ENCODE measurements at places on chromosomes 1 and 21.

DNA sequence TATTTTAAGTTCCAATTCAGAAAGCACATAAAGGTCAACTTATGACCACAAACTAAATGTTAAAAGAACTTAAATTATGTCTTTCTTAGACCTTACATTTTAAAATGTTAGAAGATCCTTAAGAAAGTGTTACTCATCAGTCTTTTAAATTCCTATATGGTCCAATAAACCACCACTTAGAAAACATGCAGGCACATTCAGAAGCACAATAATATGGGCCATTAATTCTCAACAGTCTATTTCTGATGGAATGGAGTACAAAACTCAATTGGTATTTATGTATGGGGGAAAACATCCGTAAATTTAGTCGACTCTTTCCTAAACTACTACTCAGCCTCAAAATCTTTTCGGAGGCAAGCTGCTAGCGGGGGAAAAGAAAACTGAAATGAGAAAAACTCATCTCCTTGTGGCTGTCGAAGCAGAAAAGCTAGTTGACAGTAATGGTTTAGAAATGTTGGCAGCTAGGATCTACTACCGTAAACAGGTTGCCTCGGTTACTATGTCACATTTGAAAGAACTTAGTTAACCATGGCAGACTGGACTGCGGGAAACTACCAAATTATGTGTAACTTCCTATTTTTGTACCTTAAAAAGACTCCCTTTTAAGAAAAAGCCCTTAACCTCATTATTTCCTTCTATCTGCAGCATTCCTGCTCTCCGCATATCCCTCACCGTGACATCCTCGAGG, 1.0 kb downstream of the TRMT1L start:
- DNase-seq: peak; percentile 52

DNA sequence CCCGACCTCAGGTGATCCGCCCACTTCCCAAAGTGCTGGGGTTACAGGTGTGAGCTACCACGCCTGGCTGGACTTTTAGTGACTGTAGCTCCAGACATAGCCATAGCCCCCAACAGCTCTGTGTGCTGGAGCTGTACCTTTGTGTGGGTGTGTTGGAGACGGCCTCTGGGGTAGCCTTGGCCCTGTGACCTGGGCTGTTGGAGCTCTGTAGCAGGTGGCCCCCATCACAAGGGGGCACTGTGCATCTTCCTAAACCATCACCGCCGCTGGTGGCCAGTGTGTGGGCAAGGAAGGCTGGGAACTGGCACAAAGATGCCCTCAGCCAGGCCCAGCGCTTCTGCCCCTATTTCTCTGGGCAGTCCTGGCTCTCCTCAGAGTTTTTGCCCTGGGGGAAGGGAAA, 38.4 kb upstream of the FOXO6 start:
- DNase-seq: peak; percentile 33

DNA sequence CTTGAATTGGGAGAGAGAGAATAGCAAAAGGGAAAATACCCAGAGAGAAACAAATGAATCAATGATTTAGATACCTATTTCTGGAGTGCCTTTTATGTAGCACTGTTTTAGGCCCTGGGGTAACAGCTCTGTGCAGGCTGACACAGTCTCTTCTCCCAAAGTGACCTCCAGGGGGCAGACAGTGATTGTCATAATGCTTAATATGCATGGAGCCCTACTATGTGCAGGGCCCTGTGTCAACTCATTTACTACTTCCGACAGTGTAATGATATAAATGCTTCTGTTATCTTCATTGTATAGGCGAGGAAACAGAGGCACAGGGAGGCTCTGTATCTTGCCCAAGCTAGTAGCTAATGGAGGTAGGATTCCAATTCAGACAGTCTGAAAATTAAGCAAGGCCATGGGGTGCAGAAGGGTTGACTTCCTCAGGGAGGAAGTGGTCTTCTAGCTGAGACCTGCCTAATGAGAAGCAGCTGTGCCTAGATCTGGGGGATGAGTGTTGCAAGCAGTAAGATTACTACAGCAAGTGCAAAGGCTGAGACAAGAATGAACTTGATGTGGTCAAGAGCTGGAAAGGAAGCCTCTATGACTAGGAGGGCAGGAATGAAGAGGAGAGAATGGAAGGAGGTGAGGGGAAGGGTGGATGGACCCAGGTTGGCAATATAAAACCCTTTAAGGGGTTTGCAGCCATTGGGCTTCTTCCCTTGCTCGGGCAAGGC, 16.2 kb upstream of the SERINC2 start:
- no peak for DNase-seq

DNA sequence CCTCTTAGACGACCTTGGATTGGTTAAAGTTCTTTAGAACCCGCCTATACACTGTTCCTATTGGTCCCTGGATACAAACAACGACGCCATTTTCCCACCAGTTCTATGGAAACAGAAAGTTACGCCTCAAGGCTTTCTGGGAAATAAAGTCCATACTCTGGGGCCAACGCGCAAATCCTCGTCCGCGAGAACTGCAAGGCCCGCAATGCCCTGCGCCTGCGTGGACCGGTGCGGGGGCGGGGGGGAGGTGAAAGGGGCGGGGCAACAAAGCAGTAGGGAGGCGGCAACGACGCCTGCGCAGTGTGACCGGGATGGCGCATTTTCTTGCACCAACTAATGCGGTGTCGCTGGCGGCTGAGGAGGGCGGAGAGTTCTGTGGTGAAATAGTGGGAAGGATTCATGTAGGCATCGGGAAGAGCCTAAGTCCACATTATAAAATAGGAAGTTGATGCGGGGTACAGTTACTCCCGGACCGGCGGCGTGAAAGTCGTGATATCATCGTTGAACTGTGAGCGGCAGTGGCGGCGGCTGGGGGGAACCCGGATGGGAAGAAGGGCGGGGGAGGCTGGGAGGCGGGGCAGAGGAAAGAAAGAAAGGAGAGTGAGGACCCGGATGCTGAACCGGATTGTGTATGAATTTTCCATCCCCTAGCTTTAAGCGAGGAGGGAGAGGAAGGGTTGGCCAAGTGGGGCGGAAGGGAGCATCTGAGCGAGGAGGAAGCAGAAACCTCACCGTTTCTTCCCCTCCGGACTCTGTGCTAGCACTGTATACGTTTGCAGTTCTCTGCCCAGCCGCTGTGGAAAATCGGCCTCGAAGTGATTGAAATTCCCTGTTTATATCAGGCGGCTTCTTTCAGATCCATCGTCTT, at the start of gene GGPS1:
Gene GGPS1 (plus strand): TSS at position 300 of the 868 bp plus-strand sequence. CDS start 6,695 bp downstream, outside the sequence.
- DNase-seq: peak; percentile 100

DNA sequence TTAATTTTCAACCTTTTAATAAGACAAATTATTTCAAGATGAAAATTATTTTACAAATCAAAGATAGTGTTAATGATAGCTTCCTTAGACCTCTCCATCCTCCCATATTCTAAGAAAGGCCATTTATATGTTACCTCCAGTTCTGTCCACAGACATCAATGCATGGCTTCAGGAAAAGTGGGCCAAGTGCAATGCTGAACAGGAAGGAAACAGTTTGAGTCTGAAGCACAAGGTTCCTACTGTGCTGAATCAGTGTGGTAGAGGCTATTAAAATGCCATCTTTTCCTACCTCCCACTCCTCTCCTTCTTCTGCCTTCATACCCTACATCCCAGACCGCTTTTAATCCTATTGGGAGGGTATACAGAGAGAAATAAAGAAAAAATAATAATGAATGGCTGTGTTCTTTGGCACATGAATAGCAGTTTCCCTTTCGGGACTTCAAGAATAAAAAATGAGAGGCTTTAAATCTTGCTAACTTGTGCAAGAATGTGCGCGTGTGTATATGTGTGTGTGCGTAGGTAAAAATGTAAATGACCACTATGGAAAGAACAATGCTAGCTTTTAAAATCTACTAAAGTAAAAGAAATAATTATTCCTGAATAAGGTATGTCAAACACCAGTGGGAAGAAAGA, 62.6 kb upstream of the C1orf105 start:
- DNase-seq: peak; percentile 48

DNA sequence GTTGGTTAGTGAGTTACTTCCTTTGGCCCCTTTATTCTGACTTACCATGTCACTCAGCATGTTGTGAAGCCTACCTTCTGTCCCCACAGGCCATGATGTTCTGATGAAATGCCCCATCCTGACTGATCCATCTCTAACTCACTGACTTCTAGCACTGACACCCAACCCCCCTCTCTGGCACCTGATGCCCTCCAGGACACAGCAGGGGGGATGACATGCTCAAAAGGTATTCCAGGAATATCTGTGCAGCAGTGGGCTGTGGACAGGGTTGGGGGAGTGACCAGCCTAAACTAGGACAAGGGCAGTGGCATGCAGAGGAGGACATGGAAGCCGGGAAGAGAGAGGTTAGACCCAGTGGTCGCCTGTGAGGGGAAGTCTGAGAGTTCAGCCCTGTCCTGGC, 25.5 kb downstream of the SYT2 start:
- no peak for DNase-seq

DNA sequence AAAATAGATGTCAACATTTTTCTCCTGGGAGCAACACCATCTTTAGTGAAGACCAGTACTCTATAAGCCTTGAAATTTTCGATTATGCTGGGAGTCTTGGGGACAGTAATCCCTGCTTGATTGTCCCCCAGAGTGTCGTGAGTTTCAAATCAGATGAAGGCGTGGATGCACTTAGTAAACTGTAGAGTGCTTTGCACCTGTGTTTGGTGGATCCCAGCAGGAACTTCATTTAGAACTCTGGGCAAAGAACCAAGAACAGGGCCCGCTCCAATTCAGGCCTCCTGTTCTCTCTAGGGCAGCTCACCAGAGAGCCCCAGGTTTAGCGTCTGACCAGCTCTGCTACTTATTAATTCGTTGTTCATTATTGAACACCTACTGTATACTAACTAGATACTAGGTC, 1.5 kb downstream of the GPX7 start:
- peak; percentile 63 for DNase-seq

GRCh38 chr1:208644401-208645160, 400.4 kb upstream of the PLXNA2 start:
- no peak for DNase-seq

DNA sequence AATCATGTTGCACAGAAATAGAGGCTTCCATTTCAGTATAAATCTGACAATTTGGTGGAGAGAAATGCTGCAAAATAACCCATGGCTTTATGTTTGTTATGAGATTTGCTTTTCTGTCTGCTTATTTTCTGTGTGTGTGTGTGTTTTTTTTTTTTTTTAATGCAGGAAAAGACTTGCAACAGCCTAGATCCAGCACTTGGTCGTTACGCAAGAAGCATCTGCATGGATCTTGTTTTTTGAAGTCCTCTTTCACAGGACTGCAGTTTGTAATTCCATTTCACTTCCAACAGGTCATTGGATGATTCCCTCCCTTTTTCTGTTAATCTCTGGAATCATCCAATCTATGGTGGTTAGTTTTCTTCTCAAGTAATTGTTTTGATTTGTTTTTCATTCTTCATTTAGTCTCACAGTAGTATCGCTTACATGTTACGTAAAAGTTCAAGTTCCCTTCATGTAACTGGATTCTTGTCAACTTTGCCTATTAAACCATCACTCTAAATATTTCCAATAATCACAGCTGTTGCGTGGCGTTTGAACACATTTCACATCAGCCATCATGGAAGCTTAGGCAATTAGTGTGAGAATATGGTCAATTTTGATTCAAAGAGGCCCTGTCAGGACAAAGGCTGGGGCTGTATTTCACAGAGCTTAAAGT, 312.9 kb downstream of the NFIA start:
- DNase-seq: no peak

DNA sequence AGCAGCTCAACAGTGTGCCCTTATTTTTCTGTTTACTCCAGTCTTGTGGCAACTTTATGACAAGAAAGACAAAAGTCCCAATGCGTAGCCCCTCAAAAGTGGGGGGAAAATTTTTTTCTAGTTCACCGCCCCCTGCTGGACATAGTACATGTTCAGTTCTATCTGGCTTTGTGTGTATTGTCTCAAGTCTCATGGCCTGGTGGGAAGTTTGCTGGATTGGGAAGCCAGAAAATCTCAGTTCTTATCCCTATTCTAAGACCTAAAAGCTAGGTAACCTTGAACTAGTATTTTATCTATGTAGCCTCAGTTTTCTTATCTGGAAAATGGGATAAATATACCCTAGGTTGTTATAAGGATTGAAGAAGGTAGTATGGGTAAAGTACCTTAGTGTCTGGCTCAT, 55.8 kb upstream of the LDLRAP1 start:
- no peak for DNase-seq

GRCh38 chr1:67957066-67957465, 93.4 kb downstream of the DIRAS3 start:
- DNase-seq: no peak

GRCh38 chr1:109115685-109116084, 1.8 kb downstream of the ELAPOR1 start:
- no peak for DNase-seq

GRCh38 chr1:68180441-68181164, 51.7 kb downstream of the WLS start:
- no peak for DNase-seq

DNA sequence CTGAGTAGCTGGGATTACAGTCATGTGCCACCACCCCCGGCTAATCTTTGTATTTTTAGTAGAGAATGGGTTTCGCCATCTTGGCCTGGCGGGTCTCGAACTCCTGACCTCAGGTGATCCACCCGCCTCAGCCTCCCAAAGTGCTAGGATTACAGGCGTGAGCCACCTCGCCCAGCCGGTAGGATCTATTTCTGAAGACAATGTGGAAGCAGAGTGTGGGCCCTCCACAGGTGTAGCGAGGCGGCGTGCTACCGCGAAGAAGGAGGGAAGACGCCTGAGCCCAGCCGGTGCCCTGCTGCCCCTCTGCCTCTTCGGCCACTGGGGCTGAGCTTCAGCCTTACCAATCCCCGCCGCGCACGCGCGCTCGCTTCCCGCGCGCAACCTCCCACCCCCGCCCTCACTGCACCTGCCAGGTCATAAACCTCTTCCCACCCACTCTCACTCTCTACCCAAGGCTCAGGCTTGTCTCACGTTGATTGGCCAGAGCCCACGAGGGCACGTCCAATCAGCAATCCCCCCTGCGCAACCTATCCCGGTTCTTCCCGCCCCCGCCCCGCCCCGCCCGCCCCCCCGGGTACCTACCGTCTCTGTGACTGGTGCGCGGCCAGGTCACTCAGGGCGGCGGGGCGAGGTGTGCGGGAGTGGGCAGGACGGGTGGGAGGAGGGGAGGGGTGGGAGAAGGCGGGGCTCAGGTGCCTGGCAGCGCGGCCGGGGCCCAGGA, 409 bp upstream of the HOOK1 start:
- peak; percentile 99 for DNase-seq

DNA sequence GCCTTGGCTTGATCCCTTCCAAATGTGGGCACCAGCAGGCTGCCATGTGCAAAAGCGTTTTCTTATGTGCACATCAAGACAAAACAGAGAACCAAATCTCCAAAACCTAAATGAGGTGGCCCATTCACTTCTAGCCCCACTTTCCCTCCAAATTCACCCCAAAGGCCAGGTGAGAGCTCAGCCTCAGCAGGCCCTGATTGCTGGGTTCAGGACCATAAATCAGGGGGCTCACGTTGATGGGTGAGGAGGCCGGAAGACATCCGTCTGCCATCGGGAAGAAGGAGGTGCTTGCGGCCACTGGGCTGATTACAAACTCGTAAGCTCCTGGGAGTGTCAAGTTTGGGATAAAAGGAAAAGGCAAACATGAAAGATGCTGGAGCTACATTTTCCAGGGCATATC, 86.7 kb upstream of the CLDN14 start:
- no peak for DNase-seq

DNA sequence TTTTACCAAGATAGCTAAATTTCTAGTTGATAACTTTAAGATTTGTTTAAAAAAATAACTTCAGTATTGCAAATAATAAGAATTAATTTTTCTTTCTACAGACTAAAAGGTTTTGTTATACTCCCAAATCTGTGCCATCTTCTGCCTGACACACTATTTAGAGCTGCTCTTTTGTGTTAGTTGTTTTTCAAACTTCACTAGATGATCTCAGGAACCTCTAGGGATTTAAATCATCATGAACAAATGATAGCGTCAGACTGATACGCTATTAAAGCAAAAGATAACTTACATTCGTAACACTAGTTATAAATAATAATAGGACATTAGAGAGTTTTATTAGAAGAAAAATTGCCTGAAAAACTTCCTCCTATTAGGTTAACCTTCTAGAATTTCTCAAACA, 243.1 kb upstream of the CXADR start:
- no peak for DNase-seq

All from G401 (cell line).